ENCODE measurements at places on chromosomes 3 and 15.

- no peak for DNase-seq
Measured at GRCh38 chr3:136908297-136908696, 46.3 kb downstream of the NCK1 start.

DNA sequence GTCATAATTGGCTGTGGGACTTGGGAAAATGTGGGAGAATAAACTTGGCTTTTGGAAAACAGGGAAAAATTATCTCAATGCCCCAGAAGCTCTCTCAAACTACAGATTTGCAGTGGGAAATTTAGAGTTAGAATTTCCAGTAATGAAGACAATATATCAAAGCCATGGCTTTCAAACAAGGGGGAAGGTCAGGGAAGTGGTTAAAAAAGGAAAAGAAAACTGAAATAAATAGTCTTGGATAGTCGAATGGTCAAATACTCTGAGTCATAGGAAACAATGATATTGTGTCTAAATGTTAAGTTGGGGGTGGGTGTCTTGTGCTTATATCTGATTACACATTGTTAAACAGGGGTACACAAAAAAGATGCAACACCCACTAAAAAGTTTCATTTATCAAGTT, 272.4 kb upstream of the COL8A1 start:
- DNase-seq = peak; percentile 14

- DNase-seq = peak; percentile 47
Measured at GRCh38 chr3:188624384-188624783, 470.4 kb downstream of the LPP start.

- no peak for DNase-seq
Measured at GRCh38 chr15:56042982-56043980, 49.9 kb upstream of the NEDD4 start.

GRCh38 chr3:13042127-13042701, 31.0 kb downstream of the IQSEC1 start:
- no peak for DNase-seq

GRCh38 chr3:100516838-100517237, 24.4 kb downstream of the TMEM45A start:
- DNase-seq = peak; percentile 23
